ENCODE measurements at places on chromosomes 3 and 15.
A peak's percentile ranks its signal among the peaks of the same experiment; 100 is the strongest.

DNA sequence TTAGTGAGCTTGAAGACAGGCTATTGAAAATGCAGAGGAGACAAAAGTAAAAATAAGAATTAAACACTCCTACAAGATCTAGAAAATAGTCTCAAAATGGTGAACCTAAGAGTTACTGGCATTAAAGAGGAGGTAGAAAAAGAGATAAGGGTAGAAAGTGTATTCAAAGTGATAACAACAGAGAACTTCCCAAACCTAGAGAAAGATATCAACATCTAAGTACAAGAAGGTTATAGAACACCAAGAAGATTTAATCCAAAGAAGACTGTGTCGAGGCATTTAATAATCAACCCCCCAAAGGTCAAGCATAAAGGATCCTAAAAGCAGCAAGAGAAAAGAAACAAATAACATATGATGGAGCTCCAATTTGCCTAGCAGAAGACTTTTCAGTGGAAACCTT lies 23.3 kb downstream of the PDCD10 start:
- no peak for DNase-seq

DNA sequence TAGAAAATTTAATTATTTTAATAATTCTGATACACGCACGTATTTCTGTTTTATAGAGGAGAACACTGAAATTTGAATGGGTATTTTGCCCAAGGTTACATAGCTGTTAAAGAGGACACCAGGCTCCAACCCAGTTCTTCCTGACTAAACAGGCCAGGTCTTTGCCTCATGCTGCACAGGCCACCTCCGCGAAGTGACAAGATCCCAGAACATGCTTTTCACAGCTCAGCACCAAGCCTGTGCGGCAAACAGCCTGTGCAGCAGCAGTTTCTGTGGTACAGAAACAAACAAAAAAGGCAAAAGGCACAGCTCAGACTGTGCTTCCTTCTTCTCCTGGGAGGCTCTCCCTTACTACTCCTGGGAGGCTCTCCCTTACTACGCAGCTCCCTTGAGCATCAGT lies 6.5 kb downstream of the FOXL2 start:
- DNase-seq: no peak

- no peak for DNase-seq
These were observed 40.9 kb downstream of the SEMA3G start for GRCh38 chr3:52403955-52404354.

DNA sequence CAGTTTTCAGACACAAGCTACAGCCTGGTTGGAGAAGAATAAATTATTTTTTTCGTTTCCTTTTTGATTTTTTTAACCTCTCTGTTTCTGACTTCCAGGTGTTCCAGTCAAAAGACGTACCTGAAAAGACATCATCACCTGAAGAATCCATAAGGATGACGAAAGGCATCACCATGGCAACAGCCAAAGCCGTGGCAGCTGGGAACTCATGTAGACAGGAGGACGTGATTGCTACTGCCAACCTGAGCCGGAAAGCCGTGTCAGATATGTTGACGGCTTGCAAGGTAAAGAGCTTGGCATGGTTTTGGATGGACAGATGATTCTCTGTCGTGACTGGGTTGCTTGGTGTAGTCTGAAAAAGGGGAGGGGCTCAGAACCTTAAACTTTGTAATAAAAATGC lies 237.0 kb upstream of the TPM1 start:
- no peak for DNase-seq

- DNase-seq: no peak
These were observed 73.8 kb downstream of the RBPMS2 start for GRCh38 chr15:64701482-64702184.

DNA sequence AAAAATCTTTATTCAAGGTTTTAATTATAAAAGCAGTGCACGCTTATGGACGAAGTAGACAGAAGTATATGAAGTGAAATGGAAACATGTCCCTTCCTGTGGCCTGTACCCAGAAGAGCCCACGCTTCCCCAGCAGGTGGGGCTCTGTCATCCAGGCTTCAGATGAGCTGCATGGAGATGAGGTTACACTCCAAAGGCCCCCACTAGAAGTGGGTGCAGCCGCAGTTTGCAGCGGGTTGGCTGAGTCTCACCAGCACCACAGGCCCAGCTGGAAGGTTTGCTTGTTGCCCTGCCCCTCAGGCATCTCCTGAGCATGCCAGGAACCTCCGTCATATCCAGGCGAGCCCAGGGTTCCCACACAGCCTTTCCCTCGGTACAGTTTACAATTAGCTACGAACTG lies 33.1 kb downstream of the PRR20G start:
- DNase-seq: no peak

DNA sequence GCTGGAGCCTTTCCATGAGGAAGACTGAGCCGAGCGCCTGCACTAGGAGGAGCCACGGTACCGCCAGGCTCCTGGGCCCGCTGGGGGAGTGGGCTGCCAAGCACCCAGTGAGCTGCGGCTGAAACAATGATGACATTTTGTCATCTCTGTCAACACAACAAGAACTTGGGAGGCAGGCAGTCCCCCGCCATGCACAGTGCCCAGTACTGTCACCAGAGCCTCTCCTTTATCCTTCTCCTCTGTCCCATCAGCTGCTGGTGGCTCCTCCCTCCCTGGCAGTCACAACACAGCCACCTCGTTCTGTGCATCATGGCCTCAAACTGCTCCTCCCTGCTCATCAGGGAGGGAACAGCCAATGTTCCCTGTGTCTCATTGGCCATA lies 34.0 kb upstream of the PCSK6 start:
- no peak for DNase-seq

DNA sequence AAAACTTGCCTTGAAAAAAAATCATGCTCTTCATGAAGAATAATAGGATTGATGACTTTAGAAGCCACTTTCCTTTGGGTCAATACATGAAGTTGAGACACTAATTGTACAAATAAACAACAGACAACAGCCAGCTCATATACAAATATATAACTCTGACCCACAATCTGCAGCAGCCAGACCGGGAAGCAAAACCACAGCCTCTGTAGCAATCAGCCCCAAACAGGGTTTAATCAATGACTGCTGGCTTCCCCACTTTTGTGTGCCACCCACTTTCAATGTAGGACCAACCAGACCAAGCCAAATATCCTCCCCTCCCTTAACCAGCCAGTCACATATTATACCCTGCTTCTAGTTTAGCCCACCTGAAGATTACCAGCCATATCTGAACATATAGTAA lies 39.0 kb downstream of the IFT57 start:
- no peak for DNase-seq

DNA sequence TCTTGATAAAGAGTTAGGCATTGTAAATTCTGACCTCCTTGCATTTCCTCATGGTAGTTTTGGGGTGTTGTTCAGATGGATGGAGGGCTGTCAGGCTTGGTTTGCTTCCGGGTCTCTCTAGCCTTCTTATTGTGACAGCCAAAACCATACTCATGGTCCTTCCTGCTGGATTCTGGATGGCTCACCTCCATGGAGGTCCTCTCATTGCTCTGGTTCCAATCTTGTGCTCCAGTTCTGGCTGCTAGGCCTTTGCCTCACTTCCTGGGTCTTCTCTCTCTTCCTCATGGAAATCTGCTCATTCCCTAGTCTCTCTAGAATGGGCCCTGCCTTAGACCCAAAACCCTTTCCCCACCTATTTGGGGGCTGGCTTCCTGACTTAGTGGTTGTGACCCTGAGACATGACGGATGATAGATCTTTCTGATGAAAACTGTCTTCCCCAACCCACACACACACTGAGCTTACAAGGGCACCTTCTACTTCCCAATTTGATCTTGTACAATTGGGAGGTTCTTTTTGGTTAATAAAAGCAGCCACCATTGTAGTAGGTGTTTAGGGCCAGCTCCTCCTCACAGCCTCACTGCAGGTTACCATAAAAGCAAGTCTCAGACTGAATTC lies 66.2 kb upstream of the XCR1 start:
- no peak for DNase-seq

DNA sequence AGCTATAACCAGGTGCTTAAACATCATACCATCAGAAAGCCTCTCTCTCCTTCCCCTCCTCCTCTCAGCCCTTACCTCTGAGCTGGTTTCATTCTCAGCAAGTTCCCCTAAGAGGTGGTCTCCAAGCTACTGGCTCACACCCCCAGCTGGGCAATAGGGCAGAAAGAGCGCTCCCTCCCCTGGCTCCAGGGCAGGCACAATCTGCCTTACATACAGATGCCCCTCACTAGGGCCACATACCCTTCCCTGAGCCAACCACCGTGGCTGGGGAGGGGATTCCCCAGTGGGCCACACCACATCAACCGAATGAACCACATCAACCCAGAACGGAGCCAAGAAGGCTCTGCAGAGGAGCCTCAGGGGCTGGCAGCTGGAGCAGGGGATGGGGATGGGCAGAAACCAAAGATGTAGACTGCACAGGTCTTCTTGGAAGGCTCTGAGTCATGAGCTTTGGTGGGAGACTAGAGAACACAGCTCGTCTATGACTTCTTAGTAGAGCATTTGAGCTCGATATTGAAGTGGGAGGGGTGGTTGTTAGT lies 4.6 kb upstream of the FBLN2 start:
- peak; percentile 17 for DNase-seq

- DNase-seq: no peak
These were observed 198.9 kb upstream of the SOX2 start for GRCh38 chr3:181512787-181513186.

DNA sequence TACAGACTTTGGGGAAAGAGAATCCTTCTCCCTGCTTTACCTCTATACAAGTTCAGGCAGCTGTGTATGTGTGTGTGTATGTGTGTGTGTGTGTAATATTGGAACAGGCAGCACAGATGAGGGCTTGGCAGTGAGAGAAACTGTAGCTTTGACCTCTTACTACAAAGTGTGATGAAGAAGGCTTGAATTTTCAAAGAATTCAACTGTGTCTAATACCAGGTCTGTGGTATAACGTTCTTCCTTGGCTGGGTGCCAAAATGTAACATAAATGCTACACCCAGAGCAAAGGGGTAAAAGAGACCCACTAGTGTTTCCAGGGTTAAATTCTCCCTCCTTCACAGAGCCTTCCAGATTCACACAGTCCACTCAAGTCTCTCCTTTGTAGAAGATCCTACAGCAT lies 51.1 kb downstream of the CHST2 start:
- DNase-seq: no peak

DNA sequence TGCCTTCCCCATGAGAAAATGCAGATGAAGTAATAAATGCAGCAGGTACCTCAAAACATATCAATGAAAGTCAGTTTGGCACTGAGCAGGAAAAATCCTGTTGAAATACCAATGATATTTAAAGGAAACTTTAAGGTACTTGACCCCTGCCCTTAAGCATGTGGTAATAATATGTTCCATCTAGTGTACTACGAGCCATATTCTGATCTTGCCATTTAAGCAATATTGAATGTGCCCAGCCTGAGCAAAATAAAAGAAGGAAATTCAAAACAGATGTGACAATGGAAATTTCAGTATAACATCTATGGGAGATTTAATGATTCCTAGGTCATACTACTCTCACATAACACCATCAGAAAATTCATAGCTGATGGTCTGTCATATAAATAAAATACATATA lies 191.8 kb upstream of the CGNL1 start:
- no peak for DNase-seq

DNA sequence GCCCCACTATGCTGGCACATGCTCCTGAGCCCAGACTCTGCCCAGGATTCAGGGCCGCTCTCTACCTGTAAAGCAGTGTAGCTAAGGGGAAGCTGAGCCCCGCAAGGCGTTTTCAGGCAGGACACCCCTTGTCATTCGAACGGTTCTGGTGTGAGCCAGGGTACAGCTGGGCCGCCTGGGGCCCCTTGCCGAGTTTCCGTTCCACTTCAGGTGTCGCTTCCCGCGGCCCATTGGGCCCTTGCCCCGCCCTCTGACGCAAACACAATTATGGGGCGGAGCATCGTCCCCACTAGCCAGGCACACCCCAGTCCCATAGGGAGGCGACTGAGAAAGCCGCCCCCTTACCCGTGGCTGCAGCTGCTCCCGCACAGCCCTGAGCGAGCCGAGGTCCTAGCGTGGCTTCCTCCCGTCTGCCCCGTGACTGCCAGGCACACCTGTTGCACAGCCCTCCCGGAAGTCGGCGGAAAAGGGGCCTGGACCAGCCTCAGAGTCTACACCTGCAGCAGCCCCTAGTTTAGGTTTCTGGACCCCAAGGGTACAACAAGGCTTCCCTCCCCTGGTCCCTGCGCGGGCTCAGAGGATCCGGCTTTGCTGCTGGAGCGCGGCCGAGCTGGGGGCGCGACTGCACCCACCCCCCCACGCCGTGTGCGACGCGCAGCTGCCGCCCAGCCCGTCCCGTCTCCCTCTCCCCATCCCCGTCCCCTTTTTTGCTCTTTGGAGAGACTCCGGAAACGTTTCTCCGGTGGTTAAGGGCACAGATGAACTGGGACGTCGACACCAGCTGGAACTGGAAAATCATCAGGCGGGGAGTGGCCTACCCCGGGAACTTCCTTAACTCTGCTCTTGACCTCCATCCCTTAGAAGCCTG lies at the start of gene PLSCR2:
Gene PLSCR2, minus strand, starts transcription at position 412 of the 868 bp plus-strand sequence. CDS start 9,657 bp downstream, outside the sequence.
- peak; percentile 77 for DNase-seq

DNA sequence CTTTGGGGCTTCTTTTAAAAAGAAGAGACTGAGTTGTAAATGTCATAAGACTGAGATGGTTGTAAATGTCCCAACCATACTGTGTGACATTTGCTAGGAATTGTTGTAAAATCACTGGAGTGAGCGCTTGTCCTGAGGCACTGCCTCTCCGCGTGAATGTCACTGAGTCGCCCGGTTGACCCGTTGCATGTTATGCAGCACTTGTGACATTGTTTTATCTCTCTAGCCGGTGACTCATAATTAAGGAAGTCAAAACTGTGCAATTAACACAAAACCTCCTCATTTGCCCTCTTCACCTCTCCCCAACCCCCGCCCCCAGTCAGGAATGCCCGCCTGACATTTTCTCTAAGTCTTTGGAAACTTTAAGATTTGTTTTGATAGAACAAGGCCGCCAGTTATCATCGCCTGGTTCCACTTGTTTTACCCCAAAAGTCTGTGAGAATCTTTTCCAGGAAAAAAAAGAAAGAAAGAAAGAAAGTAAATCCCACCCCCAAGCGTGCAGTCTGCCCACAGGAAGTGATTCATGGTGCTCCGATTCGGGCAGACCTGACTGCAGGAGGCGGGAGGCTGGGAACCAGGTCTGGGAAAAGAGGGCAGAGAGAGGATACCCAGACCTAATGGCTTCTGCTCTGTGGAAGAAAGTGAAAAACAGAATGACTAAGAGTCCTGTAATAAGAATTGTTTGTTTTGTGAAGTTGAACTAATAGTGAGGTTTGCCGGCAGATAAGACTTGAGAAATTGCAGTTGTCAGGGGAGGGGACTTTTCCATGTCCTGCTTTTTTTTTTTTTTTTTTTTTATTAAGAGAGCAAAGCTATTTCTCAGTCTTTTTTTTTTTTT lies 84.8 kb downstream of the SMAD3 start:
- no peak for DNase-seq

DNA sequence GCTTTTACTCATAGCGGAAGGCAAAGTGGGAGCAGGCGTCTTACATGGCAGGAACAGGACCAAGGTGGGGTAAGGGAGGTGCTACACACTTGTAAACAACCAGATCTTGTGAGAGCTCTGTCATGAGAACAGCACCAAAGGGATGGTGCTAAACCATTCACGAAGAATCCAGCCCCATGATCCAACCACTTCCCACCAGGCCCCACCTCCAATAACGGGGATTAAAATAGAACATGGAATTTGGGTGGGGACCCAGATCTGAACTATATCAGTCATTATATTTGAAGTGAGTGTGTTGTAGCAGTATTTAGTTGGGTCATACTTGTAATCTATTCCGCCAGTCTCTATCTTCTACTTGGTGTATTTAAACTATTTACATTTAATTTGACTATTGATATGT lies 190.9 kb downstream of the RPLP1 start:
- DNase-seq: no peak

- no peak for DNase-seq
These were observed 278.9 kb upstream of the NR2F2 start for GRCh38 chr15:96051598-96051997.

Data from stimulated activated naive CD4-positive, alpha-beta T cell (primary cell).